Caki2 (cell line): ENCODE measurements at places on chromosomes 7 and 10.

- no peak for DNase-seq
Observed at GRCh38 chr7:76278540-76278939, 23.9 kb upstream of the HSPB1 start.

DNA sequence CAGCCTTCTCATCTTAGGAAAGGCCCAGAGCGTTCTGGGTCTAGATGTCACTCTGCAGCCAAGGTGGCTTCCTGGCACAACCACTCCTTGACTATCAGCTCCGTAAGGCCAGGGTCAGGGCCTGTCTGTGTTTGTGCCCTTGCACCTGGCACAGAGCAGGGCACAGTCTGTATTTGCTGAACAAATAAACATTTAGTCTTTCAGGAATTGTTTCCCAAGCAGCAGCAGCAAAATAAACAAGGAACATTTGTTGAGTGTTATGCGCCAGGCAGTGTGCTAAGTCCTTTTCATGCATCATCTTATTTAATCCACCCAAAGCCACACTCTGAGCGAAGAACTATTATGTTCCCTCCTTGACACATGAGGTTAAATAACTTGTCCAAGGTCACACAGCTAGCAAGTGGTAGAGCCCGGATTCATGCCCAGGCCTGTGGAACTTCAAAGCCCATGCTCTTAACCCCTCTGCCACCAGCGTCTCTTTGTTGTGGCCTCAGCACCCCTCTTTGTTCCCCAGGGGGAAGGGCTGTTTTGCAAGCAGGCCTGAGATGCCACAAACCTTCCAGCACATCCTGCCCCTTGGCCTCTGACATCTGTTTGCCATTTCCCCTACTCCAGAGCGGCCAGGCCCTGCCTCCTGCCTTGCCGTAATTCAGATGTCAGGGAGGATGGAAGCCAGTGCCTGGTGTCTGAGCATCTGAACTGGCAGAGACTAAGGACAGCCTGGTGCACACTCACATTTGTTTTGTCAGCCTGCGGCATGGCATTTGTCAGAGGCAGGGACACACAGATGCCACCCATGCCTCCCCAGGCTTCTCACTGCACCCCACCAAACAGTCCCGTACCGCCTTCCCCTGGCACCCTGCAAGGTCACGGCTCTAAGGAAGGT lies 325.8 kb upstream of the ZMIZ1 start:
- DNase-seq = no peak

DNA sequence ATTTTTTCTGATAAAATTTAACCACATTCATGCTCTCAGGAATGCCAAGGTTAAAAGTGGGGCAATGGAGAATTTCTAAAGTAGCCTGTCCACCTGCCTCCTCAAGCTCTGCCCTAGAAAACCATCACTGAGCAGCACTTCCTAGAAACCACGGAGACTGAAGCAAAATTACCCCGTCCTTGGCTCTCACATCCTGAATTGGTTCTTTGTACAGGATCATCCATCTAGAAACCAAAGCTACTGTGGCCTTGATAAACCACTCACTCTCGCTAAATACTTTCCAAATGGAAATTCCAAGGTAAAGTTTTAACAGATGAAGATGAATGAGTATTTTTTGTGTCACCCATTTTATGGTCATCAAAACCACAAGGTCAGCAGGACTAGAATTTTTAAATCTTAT lies 96.6 kb downstream of the AVL9 start:
- DNase-seq = peak; percentile 62

DNA sequence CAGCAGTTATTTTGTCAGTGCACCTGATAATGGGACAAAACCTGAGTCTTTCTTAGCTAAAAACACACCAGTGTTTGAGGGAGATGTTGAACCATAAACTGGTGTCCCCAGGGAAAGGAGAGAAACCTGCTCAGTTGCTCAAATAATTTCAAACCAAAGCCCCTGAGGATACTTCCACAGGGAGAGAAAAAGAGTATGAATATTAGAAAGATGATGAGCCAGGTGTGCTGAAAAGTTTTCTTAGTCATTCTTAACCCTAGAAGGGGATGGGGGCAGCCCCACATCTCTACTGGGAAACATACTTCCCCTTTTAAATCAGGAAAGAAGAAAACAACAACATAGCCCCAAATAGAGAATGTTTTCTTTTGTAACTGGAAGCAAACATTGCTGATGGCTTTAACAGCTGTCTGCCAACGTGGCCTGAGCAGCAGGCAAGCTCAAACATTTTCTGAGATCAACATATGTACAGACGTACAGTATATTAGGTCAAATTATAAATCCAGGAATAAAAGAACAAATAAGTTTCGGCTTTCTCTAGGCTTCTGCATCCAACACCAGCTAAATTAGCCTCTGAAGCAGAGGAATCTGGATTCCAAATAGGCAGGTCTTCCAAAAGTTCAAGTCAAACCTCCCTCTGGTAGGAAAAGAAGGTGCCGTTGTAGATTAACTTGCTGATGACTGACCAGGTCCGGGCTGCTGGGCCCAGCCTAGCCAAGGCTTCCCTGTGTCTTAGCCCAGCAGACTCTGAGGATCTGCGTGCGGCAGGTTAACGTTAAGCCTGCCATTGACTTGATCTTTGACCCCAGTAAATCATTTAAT lies 30.5 kb upstream of the FBXW4 start:
- DNase-seq = no peak

DNA sequence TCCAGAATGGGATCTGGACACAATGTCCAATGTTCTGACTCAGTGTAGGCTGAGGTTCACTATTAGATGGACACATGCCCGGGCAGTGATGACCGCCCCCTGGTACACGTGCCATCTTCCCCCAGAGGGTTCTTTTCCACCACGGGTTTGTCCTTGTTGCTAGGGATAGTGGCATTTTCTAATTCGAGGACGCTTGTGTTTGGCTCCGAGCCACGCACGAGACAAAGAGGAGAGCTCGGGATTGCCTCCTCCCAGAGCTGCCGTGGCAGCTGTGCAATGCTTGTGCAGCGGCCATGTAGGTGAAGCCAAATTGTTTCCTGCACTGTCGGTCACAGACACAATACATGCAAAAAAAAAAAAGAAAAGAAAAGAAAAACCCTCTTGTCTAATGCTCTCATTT lies 207.5 kb downstream of the PAXIP1 start:
- no peak for DNase-seq

GRCh38 chr10:95485056-95485844 lies 75.9 kb downstream of the SORBS1 start:
- DNase-seq = peak; percentile 21

DNA sequence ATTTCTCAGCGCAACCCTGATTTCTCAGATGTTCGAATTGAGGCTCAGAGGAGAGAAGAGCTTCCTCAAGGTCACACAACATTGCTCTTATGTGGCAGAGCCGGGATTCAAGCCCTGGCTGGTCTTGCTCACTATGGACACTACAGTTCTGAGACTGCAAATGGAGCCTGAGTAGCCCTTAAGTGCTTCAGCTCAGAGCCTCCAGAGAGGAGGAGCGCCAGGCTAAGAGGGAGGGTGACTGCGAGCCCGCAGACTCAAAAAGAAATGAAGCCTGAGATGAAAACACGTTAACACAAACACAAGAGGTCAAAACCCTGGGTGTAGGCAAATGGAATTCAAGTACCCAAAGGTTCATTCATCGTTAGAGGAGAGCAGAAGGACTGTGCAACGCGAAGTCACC lies 13.9 kb downstream of the ARHGAP22 start:
- no peak for DNase-seq

- DNase-seq = no peak
Observed at GRCh38 chr7:37952240-37952639, 31.8 kb downstream of the EPDR1 start.

DNA sequence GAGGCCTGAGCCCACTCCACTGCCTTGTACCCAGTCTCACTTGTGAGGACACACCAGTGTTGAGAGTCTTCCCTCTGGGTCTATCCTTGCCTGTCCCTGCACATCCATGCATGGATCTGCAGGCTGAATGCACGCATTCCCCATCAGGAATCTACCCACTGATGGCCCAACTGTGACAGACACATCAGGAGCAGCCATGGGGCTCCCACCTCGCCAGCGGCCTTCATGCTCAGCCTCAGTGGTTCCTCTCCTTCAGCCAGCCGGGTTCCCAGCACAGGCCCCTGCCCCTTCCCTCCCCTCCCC lies 21.3 kb downstream of the ANTXRL start:
- DNase-seq = no peak

DNA sequence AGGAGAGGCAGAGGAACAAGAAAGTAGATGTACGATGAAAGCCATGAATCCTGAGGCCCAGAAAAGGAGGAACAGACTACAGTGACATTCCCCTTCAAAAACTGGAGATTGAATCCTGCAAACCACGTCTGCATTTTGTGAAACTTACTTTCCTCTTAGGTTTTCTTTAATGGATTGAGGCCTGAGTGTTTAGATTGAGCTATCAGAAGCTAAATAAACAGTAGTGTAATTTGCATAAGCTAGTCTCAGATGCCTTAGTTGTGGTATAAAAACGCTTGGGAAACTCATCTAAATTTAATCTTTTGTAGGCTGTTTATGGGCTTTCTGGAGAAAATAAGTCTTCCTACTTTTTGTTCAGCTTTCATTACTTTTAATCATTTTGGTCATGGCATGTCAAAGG lies 94.8 kb upstream of the HDAC9 start:
- DNase-seq = no peak

DNA sequence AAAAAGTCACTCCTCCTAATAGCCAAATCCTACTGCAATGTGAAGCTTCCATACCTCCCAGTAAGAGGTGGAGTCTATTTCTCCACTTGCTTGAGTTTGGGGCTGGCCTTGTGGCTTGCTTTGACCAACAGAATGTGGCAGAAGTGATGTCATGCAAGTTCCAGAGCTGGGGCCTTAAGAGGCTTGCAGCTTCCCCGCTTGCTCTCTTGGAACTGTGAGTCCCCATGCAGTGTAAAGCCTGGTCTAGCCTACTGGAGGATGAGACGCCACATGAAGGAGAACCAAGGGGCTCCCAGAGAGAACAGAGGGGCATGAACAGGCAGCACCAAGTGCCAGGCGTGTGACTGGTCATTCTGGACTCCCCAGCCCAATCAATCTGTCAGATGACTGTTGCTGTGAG lies 58.6 kb upstream of the OPALIN start:
- DNase-seq = peak; percentile 61

GRCh38 chr10:132145521-132146185 lies 41.1 kb upstream of the DPYSL4 start:
- no peak for DNase-seq

GRCh38 chr10:100986623-100986951 lies 710 bp downstream of the MRPL43 start:
- DNase-seq = no peak

- DNase-seq = peak; percentile 34
Observed at GRCh38 chr7:35691827-35692307, 3.1 kb downstream of the HERPUD2 start.

DNA sequence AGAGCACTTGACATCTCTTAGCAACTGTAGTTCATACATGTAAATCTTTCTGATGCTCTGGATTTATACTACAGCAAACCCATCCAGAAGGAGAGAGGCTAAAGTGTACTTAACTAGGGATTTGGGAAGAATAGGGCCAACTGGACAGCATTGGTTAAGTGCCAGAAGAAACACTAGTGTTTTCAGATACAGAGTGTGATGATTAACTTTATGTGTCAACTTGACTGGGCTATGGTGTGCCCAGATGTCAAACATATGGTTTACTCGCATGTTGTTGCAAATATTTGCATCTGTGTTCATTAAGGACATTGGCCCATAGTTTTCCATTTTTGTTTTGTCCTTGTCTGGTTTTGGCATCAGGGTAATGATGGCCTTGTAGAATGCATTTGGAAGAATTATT lies 384.7 kb upstream of the KCND2 start:
- no peak for DNase-seq

DNA sequence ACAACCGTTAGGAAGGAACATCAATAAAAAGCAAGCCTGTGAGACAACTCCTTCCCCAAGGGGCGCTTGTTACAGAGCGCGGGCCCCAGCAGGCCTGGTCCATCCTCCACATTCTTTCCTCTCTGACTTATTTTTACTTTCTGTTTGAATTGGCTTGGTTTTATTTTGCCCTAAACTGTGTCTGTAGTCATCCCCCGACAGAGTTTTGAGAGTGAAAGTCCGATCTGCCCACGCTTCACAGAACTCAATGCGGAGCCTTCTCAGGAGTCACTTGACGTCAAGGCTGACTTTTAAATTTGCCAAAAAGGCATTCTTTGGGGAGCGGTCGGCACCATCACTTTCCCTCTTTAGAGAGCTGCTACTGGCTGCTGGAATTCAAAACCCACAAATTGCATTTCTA lies 150.1 kb upstream of the KLF6 start:
- DNase-seq = no peak
